ENCODE measurements at places on chromosomes 16 and 17.

GRCh38 chr16:23148513-23149266 lies 562 bp downstream of the USP31 start:
- no peak for DNase-seq

- DNase-seq = no peak
These were observed 22.2 kb downstream of the ADAM11 start for GRCh38 chr17:44780845-44781480.

DNA sequence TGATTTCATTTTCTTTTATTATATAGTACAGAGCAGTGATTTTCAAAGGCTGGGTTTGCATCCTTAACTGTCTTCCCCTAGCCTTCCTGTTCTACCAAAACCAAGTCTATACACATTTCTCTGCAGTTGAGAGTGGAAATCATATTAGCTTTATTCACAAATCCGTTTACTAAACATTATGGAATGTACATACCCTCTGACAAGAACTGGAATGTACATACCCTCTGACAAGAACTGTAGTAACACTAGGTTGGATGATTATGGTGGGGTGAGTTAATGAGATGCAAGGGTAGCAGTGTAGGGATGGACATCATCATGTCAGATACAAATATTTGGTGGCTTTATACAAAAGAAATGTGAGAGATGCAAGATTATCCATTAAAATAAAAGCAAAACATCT lies 154.8 kb downstream of the CYB561 start:
- DNase-seq = no peak

DNA sequence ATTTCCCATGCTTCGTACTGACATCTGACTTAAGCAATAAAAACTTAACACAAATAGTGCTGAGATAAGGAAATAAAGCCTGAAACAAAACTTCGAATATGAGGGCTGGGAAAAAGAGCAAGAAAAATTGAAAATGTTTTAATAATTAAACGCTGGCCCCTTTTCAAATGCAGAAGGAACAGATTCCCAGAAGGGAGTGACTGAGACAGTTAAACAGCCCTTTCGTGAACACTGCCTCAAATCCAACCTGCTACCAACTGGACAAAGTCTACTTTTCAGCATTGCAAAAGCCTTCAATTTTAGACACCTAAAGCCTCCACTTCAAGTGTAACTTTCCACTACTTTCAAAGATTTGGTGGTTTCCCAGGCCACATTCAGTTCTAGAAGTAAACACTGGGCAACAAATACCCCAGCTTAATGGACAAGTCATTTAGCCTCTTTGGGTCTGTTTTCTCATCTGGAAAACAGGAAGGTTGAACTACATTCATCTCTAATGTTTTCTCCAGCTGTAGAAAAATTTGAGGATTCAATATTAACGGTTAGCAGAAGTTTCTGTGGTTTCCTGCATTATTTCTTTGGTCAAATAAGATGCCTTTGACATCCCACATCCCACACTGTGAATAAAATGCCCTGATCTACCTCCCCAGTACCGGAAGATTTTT lies 11.8 kb downstream of the RFFL start:
- no peak for DNase-seq

DNA sequence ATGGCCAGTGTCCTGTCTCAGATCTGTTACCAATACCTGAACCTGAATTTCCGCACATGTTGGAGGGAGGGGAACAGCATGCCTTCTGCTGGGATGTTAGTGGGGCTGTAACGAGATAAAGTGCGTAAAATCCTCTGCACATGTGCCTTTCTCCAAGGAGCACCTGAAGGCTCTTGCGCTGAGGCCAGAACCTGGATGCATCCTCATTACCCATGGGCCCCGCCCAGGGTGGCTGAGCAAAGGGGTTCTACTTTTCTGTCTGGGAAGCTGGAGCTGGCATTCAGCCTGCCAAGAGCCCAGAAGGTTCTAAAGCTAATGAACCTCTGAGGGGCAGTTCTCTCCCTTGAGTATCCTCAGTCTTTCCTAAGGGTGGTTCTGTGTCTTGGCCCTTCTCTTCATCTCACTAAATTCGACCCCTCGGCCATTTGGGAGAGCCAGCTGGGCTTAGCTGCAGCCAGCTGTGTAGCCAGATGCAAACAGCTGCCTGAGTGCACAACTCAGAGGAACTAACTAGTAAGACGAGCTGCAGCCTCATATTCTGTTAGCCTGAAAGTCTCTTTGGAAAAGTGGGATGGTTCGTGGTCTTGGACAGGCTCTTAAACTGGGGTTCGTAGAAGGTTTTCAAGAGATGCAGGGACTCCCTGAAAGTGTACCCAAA lies 2.5 kb downstream of the ITGA3 start:
- no peak for DNase-seq

Data from NCI-H2029 treated with DMSO at 0.1 percent for 48 hours (cell line).